ENCODE measurements at places on chromosomes 7 and 10.

DNA sequence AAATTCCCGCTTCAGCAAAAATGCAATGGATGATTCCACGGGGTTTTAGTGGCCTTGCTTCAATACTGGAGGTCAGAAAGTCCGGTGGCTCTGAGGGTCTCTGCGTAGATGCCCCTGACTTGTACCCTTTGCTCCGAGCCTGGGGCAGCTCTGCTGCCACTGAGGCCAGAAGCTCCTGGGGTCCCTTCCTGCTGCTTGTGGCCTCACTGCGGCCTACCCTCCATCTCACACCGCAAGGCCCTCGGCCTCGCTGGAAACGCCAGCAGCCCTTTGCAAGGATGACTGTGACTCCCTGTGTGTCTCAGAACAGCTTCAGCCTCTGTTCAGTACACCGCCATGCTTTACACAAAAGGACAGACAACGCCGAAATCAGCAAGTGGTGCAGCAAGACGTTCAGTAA is 244.8 kb downstream of the ACTR3B start:
- DNase-seq: no peak

- no peak for DNase-seq
Measured at GRCh38 chr10:24439935-24440334, 231.0 kb downstream of the KIAA1217 start.

GRCh38 chr7:139505563-139505962 is 17.9 kb upstream of the CLEC2L start:
- DNase-seq: no peak

GRCh38 chr10:90947030-90947960 is 26.4 kb upstream of the ANKRD1 start:
- DNase-seq: no peak

GRCh38 chr7:105454921-105455320 is 66.2 kb upstream of the SRPK2 start:
- DNase-seq: no peak

- no peak for DNase-seq
Measured at GRCh38 chr7:25456467-25457171, 228.3 kb upstream of the NPVF start.

DNA sequence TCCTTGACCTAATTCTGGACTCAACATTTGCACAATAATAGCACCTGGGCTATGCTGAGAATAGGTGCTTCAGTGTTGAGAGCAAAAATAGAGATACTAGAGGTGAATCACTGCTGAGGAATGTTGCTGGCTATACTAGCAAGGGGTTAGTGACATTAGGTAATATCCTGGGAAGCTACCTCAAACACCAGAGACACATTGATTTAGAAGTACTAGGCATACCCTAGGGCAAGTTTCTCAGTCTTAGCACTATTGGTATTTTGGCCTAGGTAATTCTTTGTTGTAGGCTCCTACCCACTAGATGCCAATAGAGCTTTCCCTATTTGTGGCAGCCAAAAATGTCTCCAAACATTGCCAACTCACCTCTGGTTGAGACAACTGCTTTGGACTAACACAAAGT is 484.0 kb upstream of the MBL2 start:
- no peak for DNase-seq

GRCh38 chr7:132488634-132489302 is 87.5 kb downstream of the PLXNA4 start:
- DNase-seq: no peak

GRCh38 chr7:149296368-149296767 is 34.4 kb downstream of the ZNF783 start:
- DNase-seq: no peak

- DNase-seq: no peak
Measured at GRCh38 chr10:36091007-36091406, 448.9 kb upstream of the FZD8 start.
